ENCODE measurements at places on chromosomes 12 and 14.

- peak; percentile 21 for DNase-seq
Measured at GRCh38 chr12:110906083-110906482, 14.3 kb downstream of the MYL2 start.

GRCh38 chr14:54206516-54206915 is 190.3 kb upstream of the CDKN3 start:
- no peak for DNase-seq

DNA sequence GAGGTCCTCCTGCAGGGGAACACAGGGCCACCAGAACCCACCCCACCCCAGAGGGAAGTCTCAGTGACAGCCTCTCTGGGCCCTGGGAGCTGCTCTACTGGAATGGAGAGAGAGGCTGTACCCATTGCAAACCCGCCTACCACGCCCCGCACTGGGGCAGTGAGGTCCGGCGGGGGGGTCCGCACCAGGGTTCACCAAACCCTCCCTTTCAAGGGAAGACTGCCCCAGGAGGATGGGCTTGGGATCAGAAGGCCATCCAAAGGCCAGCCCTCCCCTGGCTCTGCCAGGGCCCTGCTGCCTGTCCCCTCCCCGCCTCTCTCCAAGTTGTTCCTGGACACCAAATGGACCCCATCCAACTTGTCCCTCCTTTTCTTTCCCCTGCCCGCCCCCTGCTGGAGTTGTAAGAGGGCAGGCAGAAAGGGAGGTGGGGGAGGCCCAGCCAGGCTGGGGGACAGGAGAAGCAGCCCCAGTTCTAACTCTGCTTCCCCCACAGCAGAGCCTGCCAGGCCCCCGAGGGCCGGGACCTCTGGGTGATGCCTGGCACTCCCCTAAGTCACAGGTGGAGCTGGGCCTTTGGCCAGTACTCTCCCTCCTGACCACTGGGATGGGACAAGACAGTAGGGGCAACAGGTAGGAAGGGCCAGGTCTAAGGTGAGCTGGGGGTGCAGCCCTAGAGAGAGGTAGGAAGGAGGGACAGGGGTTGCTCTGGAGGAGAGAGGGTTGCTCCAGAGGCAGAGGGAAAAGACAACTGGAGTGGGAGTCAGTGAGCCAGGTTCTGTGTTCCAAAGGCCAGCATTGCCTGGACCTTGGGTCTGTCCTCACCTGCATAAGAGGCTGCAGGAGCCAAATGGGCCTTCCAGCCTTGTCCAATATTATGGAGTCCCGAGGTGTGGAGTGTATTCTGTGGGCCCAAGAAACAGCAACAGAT is 3.2 kb upstream of the DIO3 start:
- no peak for DNase-seq

DNA sequence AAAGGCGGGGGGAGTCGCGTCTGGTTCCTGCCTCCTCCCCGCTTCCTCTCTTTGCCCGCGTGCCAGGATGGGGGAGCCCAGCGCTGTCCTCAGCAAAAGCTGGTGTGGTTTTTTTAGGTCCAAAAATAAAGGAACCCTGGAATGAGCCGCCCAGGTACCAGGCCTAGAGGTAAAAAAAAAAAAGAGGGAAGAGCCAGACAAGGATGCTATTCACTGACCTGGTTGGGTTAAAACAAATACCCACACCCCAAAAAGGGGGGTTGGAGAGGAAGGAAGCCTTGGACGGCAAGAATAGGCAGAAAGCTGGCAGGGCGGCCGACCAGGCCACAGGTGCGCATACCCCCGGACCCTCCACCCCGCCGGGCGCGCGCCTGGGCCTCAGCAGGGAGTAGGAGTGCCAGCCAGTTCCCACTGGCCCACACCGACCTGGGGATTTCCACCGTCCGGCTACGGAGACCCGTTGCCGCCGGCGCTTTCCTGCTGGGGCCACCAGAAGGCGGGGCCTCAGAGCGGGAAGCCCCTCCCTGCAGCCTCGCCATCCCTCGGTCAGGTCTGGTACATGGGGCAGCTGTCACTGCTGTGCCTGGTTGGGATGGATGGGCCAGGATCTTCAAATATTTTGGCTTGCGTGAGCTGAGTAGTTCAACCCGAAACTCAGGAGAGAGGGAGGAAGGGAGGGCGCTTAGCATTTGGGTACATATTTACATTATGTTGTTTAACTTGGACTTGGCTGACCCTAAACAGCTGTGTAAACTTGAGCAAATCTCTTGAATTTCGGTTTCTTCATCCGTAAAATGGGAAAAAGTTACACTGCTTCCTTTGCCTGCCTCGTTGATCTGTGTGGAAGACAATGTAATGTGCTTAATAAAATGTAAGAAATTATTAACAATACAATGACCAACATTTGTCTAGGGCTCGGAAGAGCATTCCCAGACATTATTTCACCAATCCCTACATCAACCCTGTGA is 5.4 kb upstream of the IRF2BPL start:
- peak; percentile 93 for DNase-seq

DNA sequence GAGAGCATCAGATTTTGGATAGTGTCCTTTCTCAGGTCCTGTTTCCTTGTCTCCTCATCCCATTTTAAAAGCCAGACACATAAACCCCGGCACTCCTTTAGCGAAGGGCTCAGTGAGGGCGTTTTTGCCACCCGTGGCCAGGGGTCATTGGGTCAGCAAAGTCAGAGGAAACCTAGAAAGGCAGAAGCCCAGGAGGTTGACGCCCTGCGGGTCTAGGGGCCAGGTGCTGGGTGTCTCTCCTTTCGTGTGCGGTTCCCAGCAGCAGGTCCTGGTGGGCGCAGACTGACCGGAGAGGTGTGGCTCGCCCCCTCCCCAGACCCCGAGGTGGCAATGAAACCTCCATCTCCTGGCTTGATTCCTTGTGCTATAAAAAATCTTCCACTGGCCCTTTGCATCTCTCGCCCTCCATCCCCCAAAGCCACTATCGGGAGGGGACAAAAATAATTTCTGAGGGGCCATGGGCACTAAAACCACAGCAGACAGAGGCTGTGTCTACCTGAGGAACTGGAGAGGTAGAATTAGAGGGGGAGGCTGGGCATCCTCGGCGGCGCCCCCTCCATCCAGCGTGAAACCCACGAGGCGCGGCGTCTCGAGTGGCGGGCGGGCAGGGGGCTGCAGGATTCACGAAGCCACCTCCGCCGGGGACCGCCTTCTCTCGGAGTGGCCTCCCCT is 858 bp upstream of the FRMD6 start:
- no peak for DNase-seq

DNA sequence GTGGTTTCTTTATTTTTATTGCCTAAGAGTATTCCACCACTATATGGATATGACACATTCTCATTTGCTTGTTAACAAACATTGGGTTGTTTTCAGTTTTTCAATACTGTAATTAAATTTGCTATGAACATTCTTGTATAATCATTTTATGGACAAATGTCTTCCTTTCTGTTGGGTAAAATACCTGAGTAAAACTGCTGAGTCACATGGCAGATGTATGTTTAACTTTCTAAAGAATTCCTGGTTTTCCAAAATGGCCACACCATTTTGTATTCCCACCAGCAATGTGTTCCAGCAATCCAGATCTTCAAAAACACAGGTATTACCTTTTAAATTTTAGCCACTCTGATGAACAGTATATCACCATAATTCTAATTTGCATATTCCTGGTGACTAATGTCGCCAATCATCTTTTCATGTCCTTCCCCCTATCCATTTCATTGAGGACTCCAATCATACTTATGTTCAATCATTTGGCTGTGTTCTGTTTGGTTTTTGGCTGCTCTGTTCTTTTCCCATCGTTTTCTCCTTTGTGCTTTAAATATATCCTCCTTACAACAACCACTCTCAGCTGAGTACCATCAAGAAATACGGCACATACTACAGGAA is 36.0 kb downstream of the CDK17 start:
- no peak for DNase-seq

GRCh38 chr12:7099290-7099996 is 7.2 kb upstream of the C1R start:
- DNase-seq: no peak

- peak; percentile 15 for DNase-seq
Measured at GRCh38 chr12:69247268-69248018, 8.1 kb downstream of the CPSF6 start.

DNA sequence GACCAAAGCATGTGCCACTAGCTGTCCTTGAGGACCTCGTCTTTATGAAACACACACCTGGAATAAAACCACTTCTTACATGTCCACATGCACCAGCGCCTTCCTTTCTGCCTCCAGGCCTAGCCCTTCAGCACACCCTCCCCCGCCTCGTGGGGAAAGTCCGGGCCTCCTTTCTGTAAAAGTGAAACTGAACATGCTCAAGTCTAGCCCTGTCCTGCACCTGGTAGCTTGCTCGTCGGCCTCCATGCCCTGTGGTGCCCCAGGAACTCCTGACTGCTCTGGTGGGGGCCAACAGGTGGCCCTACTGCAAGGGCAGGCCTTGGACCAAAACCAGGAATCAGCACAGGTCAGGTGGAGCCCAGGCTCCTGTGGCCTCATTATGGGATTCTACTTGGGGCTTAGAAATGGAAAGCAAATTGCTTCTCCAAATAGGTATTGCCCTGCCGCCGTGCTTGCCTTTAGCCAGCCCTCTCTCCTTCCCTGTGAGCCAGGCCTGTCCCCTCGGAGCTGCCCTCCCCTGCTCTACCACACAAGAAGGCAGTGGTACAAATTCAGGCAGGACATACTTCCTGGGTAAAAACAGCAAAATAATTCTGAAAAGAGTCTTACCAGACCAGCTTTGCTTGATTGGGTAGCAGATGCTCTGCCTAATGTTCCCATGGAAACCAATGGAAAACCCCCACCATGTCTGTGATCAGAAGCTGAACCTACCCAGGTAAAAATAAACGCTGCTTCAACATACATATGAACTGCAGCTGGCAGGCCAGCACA is 43.5 kb downstream of the ERH start:
- peak; percentile 83 for DNase-seq

GRCh38 chr12:121537814-121538698 is 42.8 kb downstream of the KDM2B start:
- peak; percentile 30 for DNase-seq
